Activated CD8-positive, alpha-beta memory T cell treated with anti-CD3 and anti-CD28 coated beads, Interleukin-2, amount 10 ng/mL, durations not matched to agents 7 days and 5 days (primary cell): ENCODE measurements at places on chromosomes 6 and 20.

- no peak for DNase-seq
These were observed 44.3 kb downstream of the MARCKS start for GRCh38 chr6:113901482-113901881.

DNA sequence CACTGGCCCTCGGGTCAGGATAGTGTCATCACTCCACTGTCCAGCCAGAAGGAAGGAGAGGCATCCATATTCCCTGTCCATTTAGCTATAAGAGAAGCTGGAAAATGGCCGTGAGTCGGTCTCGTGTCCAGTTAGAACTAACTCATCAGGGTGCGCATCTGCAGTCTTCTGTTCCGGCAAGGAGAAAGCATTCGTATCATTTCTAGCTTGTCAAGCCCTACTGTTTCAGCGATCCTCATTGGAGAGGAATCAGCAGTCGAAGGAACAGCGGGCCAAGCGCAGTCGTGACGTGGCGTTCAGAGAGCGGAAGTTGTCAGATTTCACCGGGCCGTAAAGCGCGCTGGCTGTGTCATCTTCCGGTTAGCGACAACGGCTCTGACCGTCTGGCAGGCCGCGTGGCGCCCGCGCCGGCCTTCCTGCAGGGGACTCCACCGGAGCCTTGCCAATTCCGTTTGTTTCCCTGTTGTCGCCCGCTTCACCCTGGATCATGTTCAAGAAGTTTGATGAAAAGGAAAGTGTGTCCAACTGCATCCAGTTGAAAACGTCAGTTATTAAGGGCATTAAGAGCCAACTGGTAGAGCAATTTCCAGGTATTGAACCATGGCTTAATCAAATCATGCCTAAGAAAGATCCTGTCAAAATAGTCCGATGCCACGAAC lies 32.9 kb downstream of the HM13 start:
- peak; percentile 89 for DNase-seq

DNA sequence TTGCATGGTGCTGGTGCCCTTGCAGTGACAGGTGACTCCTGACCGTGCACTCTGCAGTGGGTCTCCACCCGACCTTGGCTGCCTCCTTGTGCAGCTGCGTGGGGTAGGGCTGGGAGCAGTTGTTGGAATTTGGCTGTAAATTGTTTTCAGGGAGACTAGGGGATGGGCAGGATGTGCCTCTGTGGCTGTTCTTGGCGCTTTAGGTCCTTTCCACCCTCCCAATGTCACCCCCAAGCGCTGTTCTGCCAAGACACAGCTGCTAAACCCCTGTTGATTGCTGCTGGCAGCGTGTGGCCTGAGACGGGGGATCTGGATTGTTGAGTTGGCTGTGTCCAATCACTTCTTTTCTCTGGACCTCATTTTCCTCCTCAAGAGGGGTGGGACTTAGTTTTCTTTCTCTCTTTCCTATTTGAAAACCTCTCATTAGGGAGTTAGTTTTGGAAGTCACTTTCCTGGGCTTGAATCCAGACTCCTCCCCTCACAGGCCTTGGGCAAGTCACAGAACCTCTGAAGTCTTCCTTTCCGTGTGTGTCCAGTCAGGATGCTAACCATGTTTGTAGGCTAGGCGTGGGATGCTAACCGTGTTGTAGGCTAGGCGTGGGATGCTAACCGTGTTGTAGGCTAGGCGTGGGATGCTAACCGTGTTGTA lies 8.5 kb downstream of the IGF2R start:
- DNase-seq = no peak

DNA sequence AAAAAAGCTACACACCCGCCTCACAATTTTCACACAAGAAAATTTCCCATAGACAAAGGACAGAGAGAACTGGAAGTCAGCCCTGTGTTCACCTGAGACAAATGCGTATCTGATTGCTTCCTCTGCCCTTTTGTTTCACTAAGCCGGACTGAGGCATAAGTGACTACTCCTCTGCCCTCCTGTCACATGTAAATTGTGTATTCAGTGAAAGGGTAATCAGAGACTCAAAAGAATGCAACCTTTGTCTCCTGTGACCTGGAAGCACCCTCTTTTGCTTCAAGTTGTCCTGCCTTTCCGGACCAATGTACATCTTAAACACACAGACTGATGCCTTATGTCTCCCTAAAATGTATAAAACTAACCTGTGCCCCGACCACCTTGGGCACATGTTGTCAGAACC lies 483.8 kb upstream of the EYS start:
- no peak for DNase-seq

GRCh38 chr20:46828471-46828870 lies 66.2 kb upstream of the EYA2 start:
- no peak for DNase-seq

GRCh38 chr20:54043076-54043967 lies 27.1 kb downstream of the BCAS1 start:
- no peak for DNase-seq

GRCh38 chr20:890666-891057 lies 25.5 kb downstream of the ANGPT4 start:
- DNase-seq = no peak

DNA sequence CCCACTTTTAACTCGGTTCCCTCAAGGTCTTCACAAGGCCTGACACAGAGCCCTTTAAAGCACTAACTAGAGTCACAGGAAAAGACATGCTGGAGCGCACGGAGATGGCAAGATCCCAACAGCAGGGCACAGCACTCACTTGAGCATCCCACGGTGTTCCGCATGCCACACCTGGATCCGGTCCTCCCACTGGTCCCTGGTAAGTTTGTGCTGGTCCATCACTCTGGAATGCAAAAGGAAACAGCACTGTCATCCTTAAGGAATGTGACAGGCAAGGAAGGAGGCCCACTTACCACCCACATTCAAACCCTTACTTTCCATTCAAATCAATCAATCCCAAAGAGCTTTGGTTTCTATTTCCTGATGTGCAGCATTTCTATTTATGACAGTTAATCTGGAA lies 34.7 kb downstream of the EZR start:
- DNase-seq = no peak

DNA sequence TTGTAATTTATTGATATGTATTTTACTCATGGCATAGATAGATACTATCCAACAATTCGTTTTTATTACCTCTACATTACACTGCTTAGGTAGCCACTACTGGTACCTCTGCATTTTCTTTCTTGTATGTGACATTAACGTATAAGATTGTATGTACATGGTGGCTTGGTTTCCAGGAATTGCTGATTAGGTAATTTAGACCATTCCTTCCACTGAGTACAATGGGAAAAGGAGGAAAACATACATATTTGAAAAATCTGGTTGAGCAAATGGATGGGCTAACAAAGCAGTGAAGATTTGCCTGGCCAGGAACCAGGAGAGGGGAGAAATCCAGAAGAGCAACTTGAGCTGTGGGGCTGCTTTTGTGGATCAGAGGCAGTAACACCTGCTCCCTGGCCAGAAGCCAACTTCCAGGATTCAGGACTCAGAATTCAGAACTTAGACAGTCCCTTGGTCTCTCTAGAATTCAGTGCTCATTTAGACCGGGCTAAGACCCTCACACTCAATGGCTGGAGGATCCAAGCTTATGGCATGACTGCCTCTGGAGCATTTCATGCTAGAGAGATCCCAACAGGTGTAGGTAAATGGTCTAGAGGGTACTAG lies 17.9 kb upstream of the MICB start:
- no peak for DNase-seq

- DNase-seq = no peak
These were observed 217.7 kb downstream of the FOXA2 start for GRCh38 chr20:22366631-22367030.

DNA sequence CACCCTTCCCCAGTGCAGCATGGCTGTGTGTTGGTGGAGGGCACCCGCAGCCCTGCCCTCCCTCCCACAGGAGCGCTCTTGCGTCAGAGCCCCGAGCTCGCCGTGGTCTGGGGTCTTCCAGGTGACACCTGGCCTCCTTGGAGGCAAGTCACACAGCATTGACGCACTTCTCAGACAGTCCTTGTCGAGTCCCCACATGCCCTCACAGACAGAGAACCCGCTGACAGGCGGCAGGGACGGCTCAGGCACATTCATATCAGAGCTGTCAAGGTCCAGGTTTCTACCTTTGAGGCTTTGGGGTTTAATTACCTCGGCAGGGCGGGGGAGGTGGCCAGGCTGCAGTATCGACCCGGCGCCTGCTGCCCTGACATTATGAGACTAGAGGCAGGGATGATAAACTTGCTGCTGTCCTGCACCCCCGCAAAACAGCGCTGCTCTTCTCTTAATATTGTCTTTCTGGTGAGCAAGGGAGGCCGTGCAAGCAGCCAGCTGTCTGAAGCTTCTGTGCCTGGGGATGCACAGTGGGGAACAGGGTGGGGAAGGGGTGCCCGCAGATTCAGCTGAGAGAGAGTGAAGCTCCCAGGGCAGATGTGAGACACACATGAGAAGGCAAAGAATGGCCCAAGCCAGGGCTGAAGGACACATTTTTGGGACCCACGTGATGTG lies 4.7 kb downstream of the NPEPL1 start:
- no peak for DNase-seq
